ENCODE measurements at places on chromosomes 11 and 22. TPM values are rescaled to one million over a fixed set of nuclear protein-coding genes. Genes with fewer than 3 reads are reported as not detected.

POTEH gene
- total RNA-seq: 3.8 TPM

TBX10 gene
- not detected for total RNA-seq

FAM227A gene
- total RNA-seq: 0.80 TPM

DNA sequence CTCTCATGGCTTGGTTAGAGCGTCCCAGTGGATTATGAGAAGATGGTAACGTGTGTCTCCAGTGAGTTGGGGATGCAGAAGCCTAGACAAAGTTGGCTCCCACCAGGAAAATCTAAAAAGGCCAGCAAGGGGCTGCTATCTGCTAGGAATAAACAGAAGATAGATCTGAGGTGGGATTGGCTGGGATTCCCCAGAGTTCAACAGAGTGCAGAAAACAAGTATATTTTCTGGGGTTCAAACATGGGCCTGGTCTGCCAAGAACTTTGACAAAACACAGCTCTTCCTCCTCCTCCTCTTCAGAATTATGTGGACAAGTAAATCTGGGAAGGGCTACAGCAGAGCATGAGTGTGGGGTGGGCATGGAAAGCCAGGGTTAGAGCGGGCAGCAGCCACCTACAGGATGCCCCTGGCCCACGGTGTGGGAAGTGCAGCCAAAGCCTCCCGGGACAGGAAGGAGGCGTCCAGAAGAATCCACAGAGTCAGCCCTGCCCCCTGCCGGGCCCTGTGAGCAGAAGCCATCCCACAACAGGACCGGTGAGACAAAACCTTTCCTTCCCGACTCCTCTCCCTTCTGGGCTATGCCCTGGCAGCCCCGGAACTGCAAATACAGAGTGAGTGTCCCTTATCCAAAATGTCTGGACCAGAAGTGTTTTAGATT lies 67.1 kb downstream of the CD82 start:
- DNase-seq: peak; percentile 77

DNA sequence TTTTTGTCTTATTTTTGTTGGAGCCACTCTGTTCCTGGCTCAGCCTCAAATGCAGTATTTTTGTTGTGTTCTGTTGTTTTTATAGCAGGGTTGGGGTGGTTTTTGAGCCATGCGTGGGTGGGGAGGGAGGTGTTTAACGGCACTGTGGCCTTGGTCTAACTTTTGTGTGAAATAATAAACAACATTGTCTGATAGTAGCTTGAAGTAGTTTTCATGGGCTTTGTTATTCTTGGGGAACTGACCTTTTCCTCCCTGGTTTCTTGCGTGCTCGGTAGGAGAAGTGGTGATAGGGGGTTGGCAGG lies 6.0 kb upstream of the MCM5 start:
- DNase-seq: no peak

- DNase-seq: no peak
Measured at GRCh38 chr11:8329336-8329735, 65.7 kb upstream of the LMO1 start.

- peak; percentile 0 for DNase-seq
Measured at GRCh38 chr11:38019072-38019775, 1421.2 kb upstream of the RAG2 start.

Measured in Daoy (cell line).